ENCODE measurements at places on chromosomes 7 and 10.

DNA sequence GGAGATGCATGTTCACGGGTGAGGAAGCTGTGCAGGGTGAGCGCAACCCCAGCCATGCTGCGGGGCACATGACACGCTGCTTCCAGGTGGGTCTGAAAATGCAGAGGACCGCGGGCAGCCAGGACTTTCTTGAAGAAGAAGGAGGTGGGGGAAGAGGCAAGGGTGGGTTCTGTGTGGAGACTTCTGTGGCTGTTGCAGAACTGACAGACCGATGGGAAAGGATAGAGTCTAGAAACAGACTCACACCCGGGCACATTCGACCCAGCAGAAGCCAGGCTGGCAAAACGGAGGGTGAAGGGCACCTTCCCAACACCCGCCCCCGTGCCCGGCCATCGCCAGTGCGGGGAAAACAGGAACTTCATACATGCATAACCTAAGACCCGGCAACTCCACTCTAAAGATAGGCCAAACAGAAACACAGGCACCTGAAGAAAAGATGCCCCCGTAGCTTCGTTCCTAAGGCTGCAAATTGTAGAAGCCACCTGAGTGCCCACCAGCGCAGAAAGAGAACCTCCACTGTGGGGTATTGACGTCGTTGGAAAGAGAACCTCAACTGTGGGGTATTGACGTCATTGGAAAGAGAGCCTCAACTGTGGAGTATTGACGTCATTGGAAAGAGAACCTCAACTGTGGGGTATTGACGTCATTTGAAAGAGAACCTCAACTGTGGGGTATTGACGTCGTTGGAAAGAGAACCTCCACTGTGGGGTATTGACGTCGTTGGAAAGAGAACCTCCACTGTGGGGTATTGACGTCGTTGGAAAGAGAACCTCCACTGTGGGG, 4.8 kb upstream of the KNDC1 start:
- no peak for DNase-seq

DNA sequence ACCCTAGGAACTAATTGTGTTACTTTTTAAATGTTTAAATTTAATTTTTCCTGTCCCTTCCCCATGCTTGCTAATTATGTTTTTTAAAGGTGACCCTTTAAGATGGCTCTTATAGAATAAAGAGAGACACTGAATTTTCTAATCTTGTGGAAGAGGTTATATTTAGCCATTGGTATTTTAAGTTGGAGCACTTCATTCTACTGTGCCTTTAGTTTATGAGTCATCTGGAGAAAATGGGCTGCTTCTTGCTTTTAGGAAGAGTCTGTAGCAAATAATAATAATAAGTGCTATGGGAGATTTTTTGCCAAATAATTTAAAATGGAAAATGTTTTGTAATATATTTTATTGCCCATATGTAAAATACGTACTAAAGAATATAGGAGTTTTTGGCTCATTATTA, 139.7 kb downstream of the ADK start:
- DNase-seq = no peak

DNA sequence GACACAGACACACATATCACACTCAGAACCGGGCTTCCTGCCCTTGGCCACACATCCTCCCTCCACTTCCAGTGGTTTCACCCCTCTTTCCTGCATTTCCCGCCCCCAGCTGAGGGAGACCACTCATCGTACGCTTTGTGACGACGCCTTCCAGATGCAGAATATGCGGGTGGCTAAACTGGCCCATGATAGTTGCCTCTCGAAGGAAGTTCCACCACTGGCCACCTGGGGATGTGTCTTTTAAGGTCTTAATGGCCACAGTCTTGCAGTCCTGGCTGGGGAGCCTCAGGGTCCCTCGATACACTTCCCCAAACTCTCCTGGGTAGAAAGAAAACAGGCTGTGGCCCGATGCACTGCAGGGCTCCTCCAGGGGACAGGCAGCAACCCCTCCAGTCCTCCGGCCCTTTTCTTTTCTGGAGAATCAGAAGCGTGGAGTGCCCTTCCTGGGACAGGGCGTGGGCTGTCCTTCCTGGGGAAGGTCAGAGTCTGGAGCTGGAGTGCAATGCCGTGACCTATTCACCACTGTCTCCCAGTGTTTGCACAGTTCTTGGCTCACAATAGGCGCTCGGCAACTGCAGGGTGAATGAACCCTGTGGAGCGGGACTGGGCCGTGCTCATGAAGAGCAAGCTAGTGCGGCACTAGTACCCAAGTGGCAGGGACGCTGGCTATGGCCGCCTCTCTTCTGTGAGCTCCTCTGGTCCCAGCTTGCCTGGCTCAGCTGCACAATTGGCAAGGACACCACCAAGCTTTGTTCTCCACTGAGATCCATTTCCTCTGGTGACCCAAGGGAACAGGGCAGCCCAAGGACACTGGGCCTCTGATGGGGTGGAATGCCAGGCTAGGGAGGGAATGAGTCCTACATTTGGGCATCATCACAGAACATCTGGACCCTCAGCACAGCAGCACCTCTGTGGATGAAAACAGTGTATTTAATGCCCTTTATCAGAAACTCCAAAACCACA, 13.2 kb downstream of the EPHA1 start:
- no peak for DNase-seq

- DNase-seq = no peak
Observed at GRCh38 chr10:33006342-33006887, 48.4 kb upstream of the ITGB1 start.

GRCh38 chr10:100340948-100341847, 5.8 kb upstream of the SCD start:
- DNase-seq = no peak

- DNase-seq = no peak
Observed at GRCh38 chr10:103086799-103087198, 106.3 kb downstream of the NT5C2 start.

GRCh38 chr7:84844771-84845170, 342.1 kb downstream of the SEMA3D start:
- no peak for DNase-seq

DNA sequence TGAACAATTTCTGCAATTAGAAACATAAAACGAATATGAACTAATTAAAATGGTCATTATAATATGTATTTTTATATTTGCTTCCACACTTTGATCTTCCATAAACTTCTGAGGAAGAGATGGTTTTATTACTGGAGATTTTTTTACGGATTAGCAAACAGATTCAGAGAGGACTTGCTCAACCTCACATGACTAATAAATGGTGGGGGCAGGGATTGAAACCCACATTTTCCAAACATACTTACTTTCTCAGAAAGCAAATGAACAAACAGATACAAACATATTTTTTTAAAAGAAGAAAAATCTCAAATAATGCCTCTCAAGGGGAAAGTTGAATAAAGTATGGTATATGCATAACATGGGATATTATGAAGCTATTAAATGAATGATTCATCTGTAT, 18.3 kb downstream of the ANKMY2 start:
- no peak for DNase-seq

DNA sequence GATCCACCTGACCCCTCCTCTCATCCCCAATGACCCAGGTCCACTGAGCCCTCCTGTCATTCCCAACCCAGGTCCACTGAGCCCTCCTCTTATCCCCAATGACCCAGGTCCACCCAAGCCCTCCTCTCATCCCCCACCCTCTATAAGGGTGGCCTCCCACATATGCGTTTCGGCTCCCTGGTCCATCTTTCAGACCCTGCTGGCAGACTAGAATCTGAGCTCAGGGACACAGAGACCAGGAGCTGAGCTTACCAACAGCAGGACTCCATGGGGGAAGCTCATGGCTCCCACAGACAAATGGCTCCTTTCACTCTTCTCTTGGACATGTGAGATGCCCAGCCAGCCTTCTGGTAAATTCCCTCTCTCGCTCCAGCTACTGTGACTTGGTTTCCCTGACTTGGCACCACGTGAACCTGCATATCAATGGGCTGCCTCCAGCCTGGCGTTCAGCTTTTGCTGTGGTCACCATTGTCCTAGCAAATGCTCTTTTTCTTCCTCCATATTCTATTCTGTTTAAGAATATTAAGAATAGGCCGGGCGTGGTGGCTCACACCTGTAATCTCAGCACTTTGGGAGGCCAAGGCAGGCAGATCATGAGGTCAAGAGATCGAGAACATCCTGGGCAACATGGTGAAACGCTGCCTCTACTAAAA, 24.8 kb upstream of the INPP5A start:
- DNase-seq = no peak

GRCh38 chr10:121594623-121595350, 3.5 kb downstream of the FGFR2 start:
- DNase-seq = no peak

GRCh38 chr7:157799076-157799685, 462.4 kb downstream of the DNAJB6 start:
- no peak for DNase-seq

GRCh38 chr7:14381936-14382335, 392.5 kb upstream of the ETV1 start:
- no peak for DNase-seq

GRCh38 chr10:51985336-51985735, 285.9 kb upstream of the CSTF2T start:
- DNase-seq = no peak

GRCh38 chr7:15430911-15431310, 130.9 kb downstream of the AGMO start:
- DNase-seq = no peak

DNA sequence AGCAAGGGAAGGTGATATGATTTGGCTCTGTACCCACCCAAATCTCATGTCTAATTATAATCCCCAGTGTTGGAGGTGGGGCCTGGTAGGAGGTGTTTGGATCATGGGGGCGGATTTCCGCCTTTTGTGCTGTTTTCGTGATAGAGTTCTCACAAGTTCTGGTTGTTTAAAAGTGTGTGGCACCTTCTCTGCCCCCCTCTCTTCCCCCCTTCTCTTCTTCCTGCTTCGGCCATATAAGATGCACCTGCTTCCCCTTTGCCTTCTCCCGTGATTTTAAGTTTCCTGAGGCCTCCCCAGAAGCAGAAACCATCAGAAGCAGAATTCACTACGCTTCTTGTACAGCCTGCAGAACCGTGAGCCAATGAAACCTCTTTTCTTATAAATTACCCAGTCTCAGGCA, 21.1 kb downstream of the BTRC start:
- no peak for DNase-seq

DNA sequence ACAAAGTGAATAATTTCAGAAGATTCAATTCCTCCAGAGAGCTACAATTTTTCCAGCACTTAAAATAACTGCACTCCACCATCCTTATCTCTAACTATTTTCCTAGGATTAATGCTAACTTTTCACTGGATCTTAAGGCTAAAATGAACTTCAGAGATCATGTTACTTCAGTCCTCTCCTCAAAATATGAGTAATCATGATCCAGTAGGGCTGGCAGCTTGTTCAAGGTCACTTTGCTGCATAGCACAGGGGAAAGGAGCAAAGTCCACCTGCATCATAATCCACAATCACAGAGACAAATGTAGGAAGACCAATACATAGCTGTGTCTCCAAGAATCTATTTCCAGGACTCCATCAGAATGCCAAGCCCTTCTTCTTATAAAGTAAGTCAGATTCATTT, 150.3 kb downstream of the LRRTM3 start:
- DNase-seq = no peak

- DNase-seq = no peak
Observed at GRCh38 chr7:30727061-30727945, 24.6 kb upstream of the INMT start.

DNA sequence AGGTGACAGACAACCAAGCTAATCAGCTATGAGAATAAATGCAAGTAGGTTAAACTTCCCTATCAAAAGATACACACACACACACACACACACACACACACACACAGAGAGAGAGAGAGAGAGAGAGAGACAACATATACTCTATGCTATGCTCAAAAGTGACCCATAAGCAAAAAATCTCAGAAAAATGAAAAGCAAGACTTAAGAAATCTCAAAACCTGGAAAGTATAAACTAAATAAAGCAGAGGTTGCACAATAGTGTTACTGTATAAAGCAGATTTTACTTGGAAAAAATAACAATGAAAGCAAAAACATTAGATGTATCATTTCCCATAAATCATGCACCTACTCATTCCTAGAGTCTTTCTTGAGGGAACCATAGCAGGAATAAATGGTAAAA, 221.5 kb downstream of the INHBA start:
- DNase-seq = no peak

DNA sequence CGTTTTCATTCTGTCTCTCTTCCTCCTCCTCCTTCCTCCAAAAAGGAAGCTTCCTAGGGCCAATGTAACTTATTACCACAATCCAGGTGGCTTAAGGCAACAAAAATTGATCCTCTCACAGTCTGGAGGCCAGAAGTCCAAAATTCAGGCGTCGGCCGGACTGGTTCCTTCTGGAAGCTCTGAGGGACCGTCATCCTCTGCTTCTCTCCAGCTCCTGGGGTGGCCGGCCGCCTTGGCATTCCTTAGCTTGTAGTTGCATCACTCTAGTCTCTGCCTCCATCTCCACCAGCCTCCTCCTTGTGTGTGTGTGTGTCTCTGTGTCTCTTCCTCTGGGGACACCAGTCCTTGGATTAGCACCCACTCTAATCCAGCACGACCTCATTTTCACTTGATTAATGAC, 89.0 kb upstream of the NPTX2 start:
- DNase-seq = no peak

GRCh38 chr7:36312064-36312914, 77.4 kb upstream of the ANLN start:
- DNase-seq = no peak

DNA sequence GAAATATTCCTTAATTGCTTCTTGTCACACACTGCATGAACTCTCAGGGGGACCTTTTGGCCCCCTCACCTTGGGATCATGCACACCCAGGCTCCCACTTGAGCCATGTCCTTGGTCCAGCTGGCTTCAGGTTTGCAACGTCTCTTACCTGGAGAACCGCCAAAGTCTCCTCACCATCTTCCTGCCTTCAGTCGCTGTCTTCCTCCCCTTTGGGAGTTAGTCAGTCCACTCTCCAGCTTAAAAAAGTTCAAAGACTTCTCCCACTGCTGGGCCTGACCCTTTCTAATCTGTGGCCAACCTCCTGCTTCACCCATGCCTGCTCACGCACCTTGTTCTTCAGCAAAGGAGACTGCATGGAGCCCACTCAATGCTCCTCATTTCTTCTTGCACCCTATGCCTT, 82.6 kb upstream of the LRRC4 start:
- DNase-seq = no peak

- no peak for DNase-seq
Observed at GRCh38 chr10:55227967-55228366, 426.9 kb upstream of the PCDH15 start.

- DNase-seq = no peak
Observed at GRCh38 chr10:100826983-100827818, 81.8 kb downstream of the PAX2 start.

DNA sequence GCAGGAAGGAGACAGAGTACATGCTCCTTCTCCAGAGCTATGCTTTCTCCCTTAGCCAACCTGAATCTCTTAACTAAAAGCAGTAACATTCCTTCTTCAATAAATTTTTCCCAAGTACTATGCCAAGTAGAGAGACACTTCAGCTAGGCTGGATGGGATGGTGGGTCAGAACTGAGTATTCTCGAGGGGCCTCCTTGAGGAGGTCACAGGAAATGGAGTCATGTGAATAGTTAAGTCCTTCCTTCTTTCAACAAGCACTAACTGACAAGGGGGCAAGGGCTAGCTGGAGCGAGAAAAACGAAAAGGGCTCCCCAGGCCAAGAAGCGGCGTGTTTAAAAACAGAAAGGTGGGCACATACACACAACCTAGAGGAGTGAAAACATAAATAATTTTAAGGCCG, 5.5 kb downstream of the RSU1 start:
- no peak for DNase-seq

- no peak for DNase-seq
Observed at GRCh38 chr7:132108563-132108962, 467.7 kb downstream of the PLXNA4 start.

Measured in keratinocyte (primary cell).